PC-3 (cell line): ENCODE measurements at places on chromosomes 4 and X.

DNA sequence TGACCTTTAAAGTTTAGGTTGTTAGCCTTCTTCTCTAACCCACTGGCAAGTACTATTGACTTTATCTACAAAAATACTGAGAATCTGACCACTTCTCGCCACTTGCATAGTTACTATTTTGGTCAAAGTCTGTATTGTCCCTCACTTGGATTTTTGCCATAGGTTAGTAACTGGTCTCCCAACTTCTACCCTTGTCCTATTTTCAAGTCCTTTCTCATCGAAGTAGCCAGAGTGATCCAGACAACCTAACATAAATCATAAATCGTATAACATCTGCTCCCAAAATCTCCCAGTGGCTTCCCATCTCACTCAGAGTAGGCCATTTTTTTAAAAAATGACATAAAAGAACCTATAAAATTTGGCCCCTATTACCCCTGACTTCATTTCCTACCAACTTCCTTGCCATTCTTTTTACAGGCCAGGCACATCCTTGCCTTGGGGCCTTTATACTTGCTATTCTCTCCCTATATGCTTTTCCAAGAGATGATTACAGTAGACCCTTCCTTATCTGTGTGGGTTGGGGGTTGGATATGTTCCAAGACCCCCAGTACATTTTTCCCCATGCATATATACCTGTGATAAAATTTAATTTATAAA lies 29.0 kb downstream of the WDFY3 start:
- DNase-seq: no peak

DNA sequence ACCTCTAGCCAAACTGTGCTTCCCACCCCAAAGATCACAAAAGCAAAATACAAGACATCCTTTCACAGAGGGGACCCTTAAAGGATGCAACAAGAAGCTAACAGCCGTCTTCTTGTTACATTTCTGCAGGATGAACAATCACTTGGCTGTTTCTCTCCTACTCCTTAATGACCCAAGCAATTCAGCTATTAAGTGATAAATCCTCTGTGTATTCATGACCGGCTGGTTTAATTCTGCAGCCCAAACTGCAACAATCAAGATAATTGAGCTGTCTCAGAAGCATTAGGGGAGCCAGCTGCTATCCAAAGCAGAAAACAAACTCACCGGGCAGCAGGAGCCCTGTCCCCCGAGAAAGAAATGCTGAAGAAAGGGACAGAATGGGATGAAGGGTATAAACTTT lies 85.9 kb upstream of the ACSL4 start:
- DNase-seq: no peak

DNA sequence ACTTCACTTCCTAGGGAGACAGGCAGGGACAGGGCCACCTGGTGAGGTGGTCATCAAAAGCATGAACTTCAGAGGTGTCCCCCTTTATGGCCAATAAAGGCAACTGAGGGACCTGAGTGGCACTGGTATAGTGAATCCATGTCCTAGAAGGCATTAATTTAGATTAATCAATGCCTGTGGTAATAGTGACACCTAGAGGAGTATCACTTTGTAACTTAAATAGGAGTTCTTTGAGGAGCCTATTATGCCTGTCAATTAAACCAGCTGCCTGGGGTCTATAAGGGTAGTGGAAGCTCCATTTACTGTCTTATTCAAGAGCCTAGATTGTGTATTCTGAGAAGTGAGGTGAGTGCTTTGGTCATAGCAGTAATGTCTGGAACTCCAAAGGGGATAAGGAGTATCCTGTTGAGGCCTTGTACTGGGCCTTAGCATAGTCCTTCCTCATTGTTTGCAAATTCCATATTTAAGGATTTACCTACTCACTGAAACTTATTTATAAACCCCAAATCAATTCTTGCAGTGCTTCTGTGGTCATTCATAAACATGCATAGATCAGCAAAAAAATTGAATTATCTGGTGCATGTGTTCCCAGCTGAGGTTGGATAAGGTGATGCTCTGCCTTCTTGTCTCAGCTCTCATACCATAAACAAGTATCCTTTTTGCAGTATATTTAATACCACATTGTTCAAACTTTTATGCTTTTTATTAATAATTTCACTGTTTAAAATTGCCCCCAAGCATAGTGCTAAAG lies 213.8 kb upstream of the RADX start:
- DNase-seq: peak; percentile 67

GRCh38 chr4:165364452-165365080 lies 14.2 kb upstream of the CPE start:
- no peak for DNase-seq

- DNase-seq: peak; percentile 75
Observed at GRCh38 chrX:141989815-141990214, 86.1 kb downstream of the MAGEC1 start.

GRCh38 chr4:112523008-112523721 lies 7.2 kb upstream of the NEUROG2 start:
- DNase-seq: no peak

DNA sequence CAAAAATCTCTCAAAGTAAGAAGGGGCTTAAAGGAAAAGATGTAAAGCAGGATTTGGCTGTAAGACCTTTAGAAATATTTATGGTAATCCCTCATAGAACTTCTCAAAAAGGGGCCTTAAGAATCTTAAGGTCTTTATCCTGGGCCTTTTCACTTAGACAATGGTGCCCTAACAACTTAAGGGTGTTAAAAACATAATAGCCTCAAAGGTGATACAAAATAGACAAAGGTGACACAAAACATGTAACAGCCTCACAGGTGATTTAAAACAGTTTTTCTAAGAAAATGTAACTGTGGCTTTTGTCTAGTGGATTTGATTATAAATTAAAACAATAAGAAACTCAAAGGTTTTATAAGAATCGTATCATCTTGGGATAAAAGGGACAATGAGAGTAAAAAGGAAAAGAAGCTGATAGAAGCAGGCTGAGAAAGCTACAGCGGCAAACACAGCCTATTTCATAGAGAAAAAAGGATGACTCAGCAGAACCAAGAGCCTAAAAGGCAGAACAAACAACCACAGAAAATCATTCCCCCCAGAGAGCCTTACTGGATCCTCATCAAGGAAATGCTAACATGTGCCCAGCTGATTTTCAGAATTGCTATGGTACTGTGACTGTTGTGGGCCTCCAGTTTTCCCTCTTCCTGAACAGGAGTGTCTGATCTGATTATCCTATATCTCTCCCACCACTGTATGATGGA lies 164.3 kb downstream of the STPG2 start:
- DNase-seq: peak; percentile 5
